Iris pigment epithelial cell (primary cell): ENCODE measurements at places on chromosomes 4 and X.

DNA sequence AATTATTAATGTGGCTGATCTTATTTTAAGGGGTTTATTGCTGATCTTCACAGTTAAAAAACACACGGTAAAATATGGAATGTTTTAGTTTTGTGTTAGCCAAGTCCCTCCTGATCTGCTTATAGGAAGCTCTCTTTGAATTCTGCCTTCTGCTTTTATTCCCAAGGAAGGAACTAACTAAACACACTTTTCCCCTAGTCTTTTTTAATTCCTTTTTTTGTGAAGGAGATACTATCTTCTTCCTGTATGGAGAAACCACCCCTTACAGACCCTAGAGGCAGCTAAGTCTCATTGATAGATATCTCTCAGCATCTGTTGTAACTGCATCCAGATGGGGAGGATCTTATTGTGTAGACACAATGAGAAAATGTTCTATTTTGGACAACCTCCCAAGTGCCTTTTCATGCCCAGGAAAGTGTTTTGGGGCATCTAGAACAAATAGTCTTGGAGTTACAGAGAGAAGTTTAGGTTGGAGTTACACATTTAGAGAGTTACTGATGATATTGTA, 64.4 kb downstream of the AFF1 start:
- DNase-seq: no peak

DNA sequence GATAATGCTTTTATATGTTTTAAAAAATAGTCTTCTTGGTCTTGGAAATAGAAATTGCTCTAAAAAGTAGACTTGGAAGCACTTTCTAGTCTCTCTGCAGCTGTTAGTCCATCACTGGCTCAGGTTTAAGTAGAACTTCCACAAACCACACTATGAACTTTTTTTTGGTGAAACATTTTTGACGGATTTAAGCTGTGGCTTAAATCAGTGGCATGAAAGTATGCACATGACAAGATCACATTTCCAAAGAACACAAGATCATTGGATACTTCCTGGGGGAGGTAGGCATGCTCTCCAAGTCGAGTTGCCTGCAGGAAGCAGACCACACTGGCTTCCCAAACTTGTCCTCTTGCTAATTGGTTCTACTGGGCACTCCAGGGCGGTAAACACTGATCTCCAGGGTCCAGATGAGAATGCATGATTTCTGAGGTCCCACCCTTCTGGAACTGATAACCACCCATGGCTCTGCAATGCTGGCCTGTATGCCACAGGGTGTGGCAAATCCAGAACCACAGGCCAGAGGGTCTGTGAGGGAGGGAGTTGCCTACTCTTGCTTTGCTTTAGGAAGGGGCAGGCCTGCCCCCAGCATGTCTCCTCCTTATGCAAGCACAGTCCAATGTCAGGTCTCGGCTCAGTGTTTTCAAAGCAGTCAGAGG, 331.9 kb upstream of the SFRP2 start:
- DNase-seq: no peak

- DNase-seq: no peak
Measured at GRCh38 chr4:25358515-25359275, 18.4 kb upstream of the ANAPC4 start.

- DNase-seq: no peak
Measured at GRCh38 chr4:10703766-10704429, 19.3 kb upstream of the CLNK start.

DNA sequence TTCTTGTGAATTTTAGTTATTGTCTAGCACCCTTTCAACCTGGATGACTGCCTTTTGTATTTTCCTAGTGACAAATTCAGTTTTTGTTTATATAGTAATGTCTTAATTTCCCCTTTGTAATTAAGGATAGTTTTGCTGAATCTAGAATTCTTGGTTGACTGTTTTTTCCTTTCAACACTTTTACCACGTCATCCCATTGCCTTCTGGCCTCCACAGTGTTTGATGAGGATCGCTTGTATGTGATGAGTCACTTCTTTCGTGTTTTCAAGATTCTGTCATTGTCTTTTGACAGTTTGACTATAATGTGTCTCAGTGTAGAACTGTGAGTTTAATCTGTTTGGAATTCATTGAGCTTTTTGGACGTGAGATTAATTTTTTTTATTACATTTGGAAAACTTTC, 30.1 kb downstream of the KDM6A start:
- peak; percentile 90 for DNase-seq

DNA sequence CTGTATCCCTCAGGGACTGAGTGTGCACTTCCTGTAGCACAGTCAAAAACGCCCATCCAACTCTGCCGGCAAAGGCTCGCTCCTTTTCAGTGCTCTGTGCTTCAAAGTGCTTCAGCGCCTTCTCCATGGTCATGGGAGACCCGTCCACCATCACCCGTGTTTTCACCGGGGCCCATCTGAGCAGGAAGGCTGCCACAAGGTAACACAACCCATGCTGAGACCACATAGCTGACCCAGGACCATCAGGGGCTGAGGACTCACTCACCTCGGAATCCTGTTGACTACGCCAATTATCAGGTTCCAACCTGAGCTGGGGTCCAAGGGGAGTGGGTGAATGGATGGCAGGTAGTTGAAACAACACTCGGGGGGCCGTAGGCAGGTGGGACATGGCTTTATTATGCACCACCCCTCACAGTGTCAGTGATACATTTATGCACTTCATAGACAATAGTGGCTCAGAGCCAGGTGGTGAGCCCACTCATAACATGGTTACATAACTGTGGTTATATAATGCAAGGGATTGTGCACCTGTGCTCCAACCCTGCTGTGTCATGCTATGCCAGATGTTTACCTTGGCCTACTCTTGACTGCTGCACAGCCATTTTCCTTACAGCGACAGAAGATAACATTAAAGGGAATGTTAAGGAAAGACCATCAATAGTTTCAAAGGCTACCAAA, 227.8 kb downstream of the ADGRL3 start:
- DNase-seq: peak; percentile 5

GRCh38 chr4:140044337-140044902, 109.6 kb downstream of the MAML3 start:
- no peak for DNase-seq

- peak; percentile 80 for DNase-seq
Measured at GRCh38 chr4:176359590-176359989, 39.8 kb downstream of the SPCS3 start.

GRCh38 chr4:186931519-186931918, 207.9 kb upstream of the FAT1 start:
- peak; percentile 67 for DNase-seq

- DNase-seq: peak; percentile 19
Measured at GRCh38 chrX:18377796-18378195, 23.3 kb upstream of the SCML2 start.
